Stimulated activated CD4-positive, alpha-beta T cell treated with anti-CD3 and anti-CD28 coated beads, TNF-alpha, amount 100 ng/mL, for 24 hours (primary cell): ENCODE measurements at places on chromosomes 6 and 20.

DNA sequence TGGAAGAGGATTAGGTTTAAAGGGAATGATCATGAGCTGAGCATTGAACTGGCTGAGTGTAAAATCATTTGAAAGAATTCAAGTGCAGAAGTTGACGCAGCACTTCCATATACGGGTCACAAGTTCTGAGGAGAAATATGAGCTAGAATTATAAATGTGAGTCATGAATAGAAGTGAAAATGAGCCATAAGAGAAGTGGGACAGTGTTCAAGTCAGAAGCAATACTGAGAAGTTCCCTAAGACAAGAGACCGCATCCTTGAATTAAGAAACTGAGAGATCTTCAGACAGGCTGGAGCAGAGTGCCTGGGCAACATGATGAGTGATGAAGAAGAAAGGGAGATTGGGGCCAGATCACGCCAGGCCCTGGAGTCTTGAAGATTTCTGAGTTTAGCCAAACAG lies 209.7 kb downstream of the TBX18 start:
- no peak for DNase-seq

DNA sequence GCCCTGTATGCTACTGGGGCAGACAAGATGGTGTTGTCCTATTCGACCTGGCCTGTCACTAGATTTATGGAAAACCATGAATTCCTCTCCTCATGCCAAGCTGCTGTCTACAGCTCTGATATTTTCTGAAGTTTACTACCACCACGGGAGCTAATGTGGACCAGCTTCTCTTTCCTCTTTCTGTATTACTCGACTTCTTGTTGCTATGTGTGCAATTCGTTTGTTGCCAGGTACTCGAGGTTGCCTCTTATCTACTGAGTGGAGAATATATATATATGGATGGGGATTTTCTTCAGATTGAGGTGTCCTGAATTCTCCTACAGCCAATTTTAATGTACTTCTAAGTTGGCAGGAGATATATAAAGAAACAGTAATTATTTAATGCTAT lies 34.7 kb downstream of the MAN1A1 start:
- DNase-seq: no peak

DNA sequence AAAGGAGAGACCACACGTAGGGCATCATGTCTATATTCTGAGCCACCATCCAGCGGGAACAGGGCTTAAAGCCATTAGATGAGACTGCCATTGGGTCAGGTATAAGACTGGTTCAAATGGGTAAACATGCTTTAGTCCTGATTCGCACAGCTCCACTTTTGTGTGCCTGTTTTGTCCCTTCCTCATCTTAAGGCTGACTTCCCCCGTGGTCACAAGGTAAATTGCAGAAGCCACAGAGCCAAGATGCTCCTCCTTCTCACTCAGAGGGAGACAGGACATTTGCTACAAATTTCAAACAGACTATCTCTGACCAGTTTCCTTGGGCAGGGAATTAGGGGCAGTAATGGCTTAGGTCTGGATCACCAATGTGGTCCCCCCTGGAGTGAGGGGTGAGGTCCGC lies 11.4 kb upstream of the IFNGR1 start:
- no peak for DNase-seq

DNA sequence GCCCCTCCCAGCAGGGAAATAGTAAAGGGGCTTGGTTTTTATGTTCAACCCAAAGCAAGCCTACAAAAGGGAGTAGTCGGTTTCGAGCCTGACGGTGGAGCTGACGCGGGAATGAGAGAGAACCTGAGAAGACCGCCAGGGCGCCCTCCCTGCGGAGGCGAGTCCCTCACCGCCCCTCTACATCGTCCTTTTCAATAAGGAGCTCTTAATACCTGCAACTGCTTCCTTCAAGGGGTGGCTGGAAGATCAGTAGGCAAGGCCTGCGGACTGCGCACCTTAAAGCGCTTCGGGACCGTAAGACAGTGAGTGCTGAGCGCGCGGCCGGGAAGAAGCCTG lies 709 bp upstream of the ZNF76 start:
- DNase-seq: no peak

- DNase-seq: no peak
These were observed 880 bp upstream of the CPXM1 start for GRCh38 chr20:2801286-2801728.
